GM12878 (cell line): ENCODE measurements at places on chromosomes 7 and 10. TPM values are rescaled to one million over a fixed set of nuclear protein-coding genes. Genes with fewer than 3 reads are reported as not detected.

CWF19L1 gene
- total RNA-seq: 31.9 and 36.7 TPM in 2 replicates

GTPBP4 gene
- total RNA-seq: 82.2 and 93.9 TPM in 2 replicates

DNA sequence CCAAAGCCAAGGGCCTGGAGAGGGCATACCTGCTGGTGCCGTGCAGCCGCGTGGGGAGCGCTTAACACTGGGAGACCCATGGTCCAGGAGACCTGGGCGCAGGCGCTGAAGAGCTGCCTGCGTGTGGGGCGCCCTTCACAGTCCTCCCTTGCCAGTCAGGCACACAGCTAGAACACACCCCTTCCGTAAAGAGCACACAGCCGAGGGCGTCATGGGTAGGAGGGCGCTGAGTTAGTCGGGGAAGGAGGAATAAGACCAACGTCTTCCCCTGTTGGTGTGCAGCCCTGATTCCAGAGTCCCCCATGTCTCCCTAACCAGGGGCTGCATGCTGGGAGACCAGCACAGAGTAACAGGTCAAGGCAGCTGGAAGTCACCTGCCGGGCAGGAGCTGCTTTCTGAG lies 273.9 kb downstream of the USP6NL start:
- no peaks in the 10 kb centered on the region for H3K27me3 ChIP-seq
- no peaks in the 10 kb centered on the region; the same call in 1 of the 2 replicates for H3K36me3 ChIP-seq
- H3K27ac ChIP-seq: no peak overlapping the region
- DNase-seq: no peak
- no peak overlapping the region for H3K4me3 ChIP-seq

GRCh38 chr7:142863891-142864685 lies 9.2 kb downstream of the EPHB6 start:
- H3K36me3 ChIP-seq: no peaks in the 10 kb centered on the region
- no peak overlapping the region for H3K27ac ChIP-seq
- H3K27me3 ChIP-seq: peaks cover 3% of the 10 kb centered on the region; the same call in 1 of the 2 replicates

DNA sequence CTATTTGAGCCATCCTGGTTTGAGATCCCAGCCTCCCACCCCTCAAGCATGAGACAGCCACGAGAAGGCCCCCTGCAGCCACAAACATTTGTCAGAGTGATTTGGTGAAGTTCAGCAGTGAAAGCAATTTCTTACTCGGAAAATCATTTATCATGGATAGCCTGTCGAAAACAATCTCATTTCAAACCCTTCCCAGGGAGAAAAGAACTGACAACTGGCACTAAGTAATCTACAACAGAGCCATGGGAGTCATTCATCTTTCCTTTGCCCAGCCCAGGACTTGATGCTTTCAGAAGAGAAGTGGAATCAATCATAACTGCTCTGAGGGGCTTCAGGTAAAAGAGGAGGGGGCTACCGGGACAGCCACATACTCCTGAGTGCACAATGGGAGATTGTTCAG lies 411.2 kb downstream of the KCNMA1 start:
- H3K36me3 ChIP-seq: no peaks in the 10 kb centered on the region
- no peak overlapping the region for H3K4me3 ChIP-seq
- no peak for DNase-seq

- no peak overlapping the region for H3K27ac ChIP-seq
- peaks cover 7% of the 10 kb centered on the region for H3K36me3 ChIP-seq
- no peaks in the 10 kb centered on the region for H3K4me1 ChIP-seq
- no peaks in the 10 kb centered on the region for H3K27me3 ChIP-seq
Measured at GRCh38 chr10:68434657-68435056, 27.6 kb upstream of the RUFY2 start.

GRCh38 chr7:17015598-17016031 lies 133.8 kb upstream of the AGR3 start:
- no peaks in the 10 kb centered on the region for H3K36me3 ChIP-seq
- no peaks in the 10 kb centered on the region for H3K4me1 ChIP-seq
- DNase-seq: no peak
- no peak overlapping the region for H3K27ac ChIP-seq
- no peak overlapping the region for H3K4me3 ChIP-seq
